Renal cortical epithelial cell (primary cell): ENCODE measurements at places on chromosomes 13 and 19.

DNA sequence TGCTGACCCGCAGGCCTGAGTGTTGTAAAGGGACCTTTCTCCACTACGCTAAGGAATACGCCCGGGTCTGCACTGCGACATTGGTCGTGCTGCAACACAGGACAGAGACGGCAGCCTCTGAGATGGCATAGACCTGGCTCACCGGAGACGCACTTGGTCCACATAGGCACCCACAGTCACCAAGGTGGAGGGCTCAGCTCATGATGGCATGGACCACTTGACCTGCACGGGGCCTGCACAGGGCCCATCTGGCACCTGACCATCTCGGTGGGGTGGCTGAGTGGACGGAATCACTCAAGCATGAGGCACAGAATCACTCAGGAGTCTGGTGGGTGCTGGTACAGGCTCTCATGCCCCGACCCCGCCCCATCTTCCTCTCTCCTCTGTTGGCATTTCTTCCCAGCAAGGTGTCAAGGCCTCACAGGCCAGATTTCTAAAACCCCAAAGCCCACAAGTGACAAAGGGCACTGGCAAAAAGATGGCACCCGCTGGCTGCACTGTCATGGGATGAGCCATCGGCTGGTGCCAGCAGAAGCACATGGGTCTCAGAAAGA, 45.9 kb downstream of the TSHZ3 start:
- DNase-seq: no peak

- no peak for DNase-seq
Measured at GRCh38 chr19:17113127-17113785, 37.7 kb downstream of the MYO9B start.

GRCh38 chr13:27427641-27428040, 3.2 kb downstream of the GTF3A start:
- no peak for DNase-seq

DNA sequence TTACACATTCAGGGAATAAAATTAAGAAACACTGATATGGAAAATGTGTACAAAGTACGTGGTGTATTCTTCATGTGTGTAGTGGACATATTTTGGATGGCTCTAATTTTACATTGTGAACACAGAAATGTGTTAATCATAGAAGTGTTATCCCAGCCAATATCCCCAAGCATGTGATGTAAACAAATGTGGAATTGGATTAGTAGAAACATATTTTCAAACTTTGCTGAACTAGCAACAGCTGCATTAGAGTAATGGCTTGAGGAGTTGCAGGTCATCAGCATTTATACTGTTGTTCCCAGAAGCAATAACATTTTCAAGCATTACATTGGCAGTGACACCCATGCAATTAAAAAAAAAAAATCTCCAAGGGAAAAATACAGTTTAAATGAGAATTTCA, 600.6 kb downstream of the SLITRK1 start:
- no peak for DNase-seq

- no peak for DNase-seq
Measured at GRCh38 chr13:41416276-41416675, 41.1 kb upstream of the RGCC start.

GRCh38 chr13:50358231-50359040, 343.2 kb downstream of the KCNRG start:
- no peak for DNase-seq

GRCh38 chr13:22024381-22024994, 353.6 kb downstream of the FGF9 start:
- no peak for DNase-seq

GRCh38 chr13:114119196-114119595, 13.2 kb downstream of the RASA3 start:
- peak; percentile 79 for DNase-seq

DNA sequence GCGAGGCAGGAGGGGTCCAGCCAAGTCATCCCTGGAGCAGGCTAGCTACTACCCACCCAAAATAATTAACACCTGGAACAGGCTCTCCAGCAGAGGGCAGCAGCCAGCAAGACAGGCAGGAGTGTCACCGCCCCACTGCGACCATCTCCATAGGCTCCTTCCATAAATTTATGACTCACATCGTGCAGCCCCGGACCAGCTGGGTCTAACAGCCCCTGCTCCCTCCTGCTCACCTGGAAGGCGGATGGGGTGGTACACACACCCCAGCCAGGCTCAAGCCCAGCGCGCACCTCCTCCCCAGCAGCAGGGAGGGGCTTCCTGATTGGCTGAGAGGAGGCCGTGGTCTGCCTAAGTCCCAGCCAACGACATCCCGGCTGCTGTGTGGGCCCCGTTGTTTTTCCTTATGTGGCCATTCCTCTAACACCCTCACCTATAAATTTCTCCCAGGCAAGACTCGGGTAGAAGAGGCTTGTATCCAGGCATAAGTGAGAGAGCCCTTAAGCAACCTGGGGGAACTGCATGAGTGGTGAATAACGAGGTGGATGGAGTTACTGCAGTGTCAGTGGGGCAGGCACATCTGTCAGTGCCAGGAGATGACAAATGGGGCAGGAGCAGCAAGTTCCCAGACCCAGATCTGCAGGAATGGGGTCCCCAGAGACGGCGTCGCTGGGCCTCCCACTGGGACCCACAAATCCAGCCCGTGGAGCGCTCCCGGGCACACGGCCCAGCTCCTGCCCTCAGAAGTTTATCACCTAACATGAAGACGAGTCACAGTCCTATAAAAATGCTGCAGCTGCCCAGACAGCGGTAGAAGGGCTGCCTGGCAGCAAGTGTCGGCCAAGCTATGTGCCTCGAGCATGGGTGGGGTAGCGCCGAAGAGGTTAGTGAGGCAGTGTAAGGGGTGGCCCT, 43.1 kb downstream of the CEBPG start:
- DNase-seq: peak; percentile 42

DNA sequence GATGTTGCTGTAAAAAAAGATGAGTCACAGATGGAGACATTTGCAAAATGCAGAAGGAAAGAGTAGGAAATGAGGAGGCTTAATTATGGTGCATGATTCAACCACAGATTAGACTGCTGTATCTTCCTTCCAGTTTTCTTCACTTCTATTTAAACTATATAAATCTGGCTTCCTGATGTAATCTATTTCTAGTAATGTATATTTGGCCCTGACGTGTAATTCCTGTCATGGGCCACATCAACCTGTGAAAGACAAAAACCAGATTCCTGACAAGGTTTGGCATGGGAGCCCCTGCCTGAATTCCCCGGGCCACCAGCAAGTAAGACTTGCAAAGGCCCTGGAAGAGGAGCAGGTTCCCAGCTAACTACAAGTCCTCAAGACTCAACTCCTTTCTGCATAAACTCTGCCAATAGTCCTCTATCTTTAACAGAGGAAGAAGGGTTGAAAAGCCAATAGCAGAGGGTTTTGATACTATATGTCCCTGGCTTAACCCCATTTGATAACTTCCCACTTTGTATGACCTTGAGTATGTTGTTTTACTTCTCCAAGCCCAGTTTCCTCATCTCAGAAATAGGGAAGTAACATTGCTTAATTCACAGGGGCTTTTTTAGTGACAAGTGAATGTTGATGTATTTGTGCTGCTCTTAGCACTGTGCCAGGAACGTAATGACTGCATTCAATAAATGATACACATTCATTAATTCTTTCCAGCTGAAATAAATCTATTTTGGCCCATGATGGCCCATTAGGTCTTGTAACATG, 172.7 kb downstream of the SPRY2 start:
- DNase-seq: peak; percentile 18

- no peak for DNase-seq
Measured at GRCh38 chr13:63408331-63409189, 1992.9 kb upstream of the PCDH20 start.

DNA sequence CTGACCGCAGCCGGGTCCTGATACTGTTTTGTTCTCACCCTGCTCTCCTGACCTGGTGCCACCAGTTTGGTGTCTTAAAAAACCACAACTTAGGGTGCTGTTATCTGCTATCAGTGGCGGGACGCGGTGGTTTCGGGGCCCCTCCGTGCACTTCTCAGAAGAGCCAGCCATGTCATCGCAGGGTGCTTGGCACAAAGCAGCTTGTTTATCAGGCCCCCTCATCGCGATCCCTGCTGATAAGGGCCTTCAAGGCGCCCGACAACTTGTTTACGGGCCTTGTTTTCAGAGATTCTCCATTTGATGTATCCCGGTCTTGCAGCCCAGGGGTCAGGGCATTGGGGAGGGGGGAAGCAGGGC, 58.1 kb upstream of the KLF2 start:
- DNase-seq: no peak

DNA sequence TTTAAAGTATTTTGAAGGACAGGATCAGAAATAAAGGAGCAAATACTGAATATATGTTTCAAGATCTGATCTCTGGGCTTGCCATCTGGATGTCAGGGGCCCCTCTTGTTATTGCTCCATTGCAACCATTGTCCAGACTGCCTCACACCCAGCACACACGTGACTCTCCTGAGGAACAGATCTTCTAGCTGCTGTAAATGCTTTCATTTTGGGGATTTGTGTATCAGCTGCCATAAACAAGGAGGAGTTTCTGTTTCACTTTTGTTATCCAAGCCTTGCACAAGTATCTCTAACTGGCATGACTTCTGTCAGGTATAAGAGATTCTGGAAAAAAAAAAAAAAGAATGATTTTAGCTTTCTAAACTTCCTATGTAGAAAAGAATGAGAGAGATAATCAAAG, 1624.1 kb upstream of the PRR20A start:
- DNase-seq: no peak

GRCh38 chr13:94139393-94139995, 340.0 kb downstream of the DCT start:
- DNase-seq: no peak

DNA sequence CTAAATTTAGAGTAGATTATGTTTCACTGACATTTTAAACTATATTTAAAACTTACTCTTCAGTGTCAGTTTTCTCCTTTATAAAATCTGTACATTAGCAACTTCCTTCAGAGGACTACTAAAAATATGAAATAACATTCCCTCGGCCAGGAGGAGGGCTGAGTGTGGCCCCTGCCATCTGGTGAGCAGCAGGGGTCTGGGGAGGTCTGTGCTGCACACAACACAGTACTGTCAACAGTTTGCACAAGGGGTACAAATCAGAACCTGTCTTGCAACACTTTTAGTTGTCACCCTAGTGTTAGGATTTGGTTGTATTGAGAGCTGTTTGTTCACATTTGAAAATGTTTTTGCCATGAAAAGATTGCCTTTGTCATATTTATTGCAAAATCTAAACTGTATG, 48.9 kb downstream of the TPP2 start:
- DNase-seq: no peak

DNA sequence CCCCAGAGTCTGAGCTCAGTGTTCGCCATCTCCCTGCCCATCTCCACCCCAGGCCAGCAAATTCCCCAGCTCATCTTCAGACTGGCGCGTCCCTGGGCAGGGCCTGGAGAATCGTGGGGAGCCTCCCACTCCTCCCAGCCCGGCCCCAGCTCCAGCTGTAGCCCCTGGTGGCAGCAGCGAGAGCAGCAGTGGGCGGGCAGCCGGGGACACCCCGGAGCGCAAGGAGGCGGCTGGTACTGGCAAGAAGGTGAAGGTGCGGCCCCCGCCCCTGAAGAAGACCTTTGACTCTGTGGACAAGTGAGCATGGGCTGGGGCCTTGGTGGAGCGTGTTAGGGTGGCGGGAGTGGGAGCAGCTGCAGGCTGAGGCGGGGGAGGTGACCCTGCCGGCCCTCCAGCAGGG, 8.4 kb upstream of the PRR19 start:
- no peak for DNase-seq

- DNase-seq: no peak
Measured at GRCh38 chr19:28324275-28325060, 888.5 kb downstream of the UQCRFS1 start.
